Fibroblast of upper back skin (primary cell): ENCODE measurements at places on chromosomes 12 and 14.

GRCh38 chr12:72082986-72083820 is 144.6 kb downstream of the TPH2 start:
- DNase-seq, result no peak

- DNase-seq, result peak; percentile 50
These were observed 31.2 kb downstream of the TAS2R7 start for GRCh38 chr12:10771132-10771733.

DNA sequence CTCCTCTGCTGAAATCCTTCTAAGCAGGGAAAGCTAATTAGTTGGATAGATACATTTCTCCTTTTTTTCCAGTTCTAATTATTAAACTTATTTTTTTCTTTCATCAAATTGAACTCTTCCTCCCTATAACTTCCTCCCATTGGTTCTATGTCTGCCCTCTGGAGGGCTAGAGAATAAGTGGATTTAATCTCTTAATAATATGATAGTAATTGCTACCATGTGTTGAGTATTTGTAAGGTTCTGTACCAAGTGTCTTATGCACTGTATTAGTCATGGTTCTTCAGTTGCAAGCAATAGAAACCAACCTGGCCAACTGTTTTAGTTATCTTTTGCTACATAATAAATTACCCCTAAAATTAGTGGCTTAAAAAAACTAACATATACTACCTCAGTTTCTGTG is 190.5 kb upstream of the PLXNC1 start:
- DNase-seq, result peak; percentile 47

DNA sequence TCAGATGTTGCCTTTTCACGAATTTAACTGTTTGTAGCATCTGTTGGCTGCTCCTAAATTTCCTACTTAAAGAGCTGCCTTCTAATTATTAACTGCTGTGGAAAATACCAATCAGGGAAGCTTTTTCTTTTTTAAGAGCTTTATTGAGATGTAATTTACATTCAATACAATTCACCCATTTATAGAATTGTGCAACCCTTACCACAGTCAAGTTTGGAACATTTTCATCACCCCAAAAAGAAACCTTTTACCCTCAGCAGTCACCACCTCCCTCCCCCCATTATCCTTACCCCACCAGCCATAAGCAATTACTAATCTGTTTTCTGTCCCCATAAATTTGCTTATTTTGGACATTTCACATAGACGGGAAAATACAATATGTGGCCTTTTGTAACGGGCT is 1.4 kb downstream of the PCNX4 start:
- no peak for DNase-seq

DNA sequence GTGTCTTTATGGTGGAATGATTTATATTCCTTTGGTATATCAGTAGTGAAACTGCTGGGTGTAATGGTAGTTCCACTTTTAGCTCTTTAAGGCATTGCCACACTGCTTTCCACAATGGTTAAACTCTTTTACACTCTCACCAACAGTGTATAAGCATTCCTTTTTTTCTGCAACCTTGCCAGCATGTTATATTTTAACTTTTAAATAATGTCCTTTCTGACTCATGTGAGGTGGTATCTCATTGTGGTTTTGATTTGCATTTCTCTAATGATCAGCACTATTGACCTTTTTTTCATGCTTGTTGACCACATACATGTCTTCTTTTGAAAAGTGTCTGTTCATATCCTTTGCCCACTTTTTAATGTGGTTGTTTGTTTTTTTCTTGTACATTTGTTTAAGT is 142.5 kb downstream of the MSRB3 start:
- DNase-seq, result peak; percentile 24

GRCh38 chr14:73381380-73382013 is 76.8 kb downstream of the NUMB start:
- no peak for DNase-seq

GRCh38 chr12:57429473-57430111 is 1.3 kb downstream of the R3HDM2 start:
- DNase-seq, result no peak

DNA sequence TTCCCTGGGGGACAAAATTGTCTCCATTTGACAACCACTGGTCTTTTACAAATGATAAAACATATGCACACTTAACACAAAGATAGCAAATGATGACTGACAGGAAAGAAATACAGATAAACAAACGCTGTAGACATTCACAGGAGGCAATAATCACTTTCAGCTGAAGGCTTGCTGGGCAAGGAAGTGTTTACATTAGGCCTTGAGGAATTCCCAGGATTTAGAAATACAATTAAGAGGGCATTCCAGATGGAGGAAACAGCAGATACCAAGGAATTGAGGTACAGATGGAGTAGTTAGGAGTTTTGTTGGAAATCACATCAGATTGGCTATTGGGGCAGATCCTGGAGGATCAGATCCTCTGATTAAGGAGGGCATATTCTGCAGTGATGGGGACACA is 93.9 kb downstream of the DYRK2 start:
- peak; percentile 72 for DNase-seq

DNA sequence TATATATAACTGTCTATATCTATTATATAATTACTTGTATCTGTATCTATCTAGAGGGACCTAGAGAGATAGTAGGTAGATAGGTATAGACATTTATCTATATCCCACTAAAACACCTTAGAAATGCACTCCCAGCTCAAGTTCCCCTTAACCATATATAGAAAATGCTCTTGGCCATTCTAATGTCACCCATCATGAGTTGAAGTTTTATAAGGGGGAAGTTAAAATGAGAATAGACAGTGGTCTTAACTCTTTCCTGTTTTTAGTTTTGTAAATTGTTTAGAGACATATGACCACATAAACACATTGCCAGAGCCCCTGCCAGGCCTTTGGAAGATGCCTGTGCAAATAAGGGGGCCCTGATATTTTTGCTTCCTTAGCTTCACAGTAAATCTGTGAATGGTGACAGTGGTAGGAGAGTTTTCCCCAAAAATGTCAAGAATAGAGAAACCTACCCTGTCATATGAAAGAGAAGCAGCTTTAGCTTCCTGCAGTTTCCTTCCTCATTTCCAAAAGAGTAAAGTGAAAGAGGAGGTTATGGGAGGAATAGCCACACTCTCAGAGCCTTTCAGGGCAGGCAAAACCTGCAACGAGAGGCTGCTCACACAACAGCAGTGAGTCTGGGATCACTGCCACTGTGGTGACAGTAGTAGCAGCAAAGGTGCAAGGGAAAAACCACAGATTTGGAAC is 45.5 kb downstream of the MGST1 start:
- DNase-seq, result no peak

DNA sequence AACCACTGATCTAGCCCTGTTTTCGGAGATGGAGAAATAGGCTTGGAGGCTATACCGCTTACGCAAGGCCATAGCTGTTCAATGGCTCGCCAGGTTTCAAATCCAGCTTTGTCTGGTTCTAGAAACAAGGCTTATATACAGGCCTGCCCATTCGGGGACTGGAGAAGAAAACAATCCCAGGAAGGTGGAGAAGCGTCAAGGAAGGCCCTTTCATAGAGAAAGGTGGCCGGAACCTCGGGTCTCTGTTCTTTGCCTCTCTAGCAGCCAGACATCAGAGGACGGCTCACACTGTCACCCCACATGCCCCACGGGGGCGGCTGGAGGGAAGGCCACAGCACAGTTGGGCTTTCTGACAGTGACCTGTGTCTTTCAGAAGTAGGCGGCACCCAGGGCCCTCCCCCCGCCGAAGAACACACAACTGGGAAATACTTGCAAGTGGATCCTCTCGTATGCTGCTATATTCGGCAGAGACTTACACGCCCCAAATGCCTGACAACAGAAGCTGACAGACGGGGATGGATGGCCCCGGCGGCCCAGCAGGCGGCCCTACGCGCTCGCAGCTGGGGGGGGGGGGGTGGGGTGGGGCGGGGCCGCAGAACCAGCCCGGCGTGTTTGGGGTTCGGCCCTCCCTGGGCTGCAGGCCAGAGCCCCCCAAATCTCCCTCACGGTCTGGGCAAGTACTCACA is 4.5 kb upstream of the SETD1B start:
- peak; percentile 88 for DNase-seq

GRCh38 chr12:132476421-132476820 is 13.5 kb upstream of the FBRSL1 start:
- DNase-seq, result no peak

DNA sequence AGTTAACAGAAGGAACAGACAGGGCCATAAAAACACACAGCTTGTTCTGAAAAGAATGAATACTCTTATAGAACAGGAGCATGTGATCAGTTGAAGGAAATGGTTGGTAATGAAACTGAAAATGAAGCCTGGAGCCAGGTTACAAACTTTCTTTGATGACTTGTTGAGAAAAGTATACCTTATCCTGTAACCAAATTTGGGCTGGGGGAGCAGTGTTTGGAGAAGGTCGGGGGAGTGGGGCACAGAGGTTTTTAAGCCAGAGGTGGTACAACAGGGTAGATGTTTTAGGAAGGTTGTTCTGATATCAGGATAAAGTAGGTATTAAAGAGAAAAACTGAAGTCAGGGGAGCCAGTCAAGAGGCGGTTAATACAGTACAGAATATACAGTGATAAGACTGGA is 8.2 kb downstream of the GOLT1B start:
- no peak for DNase-seq

DNA sequence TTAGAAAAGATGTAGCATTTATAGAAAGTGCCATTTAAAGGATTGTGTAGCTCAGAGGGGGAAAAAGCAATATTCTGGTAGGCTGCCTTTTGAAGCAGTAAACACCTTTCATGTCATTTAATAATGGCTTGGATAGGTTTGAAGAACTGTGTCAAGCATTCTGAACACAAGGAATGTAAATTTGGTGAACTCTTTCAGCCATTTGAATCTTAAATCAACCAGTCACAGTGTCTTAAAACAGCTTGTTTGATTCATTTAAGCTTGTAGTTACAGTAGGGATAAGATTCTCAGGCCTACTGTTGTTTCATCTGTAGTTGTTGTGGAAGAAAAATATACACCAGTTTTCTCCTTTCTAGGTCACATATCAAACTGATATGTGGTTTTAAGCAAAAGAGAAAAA is 299.4 kb upstream of the NOVA1 start:
- DNase-seq, result no peak

DNA sequence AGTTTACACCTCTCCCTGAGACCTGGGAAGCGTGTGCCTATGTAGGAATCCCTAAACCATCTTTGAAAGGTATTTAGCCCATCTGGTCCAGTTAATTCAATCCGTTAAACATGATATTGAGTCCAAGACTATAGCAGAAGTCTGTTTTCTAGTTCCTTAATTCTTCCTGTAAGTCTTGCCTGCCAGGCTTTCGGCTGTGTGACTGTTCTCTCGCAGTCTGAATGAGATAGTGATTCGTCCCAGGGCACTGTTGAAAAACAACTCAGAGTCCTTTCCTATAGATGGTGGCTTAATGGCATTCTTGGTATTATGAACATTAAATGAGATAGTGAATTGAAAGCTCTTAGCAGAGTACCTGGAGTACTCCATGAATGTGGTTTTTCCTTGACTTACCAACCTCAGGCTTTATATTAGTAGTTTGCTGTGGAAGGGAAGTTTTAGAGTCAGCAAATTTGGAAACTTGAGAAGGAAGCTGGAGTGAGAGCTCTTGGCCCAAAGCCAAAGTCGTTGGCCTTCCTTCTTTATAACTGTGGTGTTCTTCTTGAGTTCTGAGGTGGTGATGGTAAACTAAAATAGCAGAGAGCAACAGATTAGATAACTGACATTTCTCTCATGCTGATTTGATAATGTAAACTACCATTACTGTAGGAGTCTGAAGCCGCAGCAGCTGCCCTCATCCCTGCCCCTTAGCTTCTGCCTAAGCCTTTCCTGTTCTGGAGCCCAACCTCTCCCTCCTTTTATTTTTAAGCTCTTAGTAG is 76.5 kb downstream of the TGFB3 start:
- peak; percentile 45 for DNase-seq

DNA sequence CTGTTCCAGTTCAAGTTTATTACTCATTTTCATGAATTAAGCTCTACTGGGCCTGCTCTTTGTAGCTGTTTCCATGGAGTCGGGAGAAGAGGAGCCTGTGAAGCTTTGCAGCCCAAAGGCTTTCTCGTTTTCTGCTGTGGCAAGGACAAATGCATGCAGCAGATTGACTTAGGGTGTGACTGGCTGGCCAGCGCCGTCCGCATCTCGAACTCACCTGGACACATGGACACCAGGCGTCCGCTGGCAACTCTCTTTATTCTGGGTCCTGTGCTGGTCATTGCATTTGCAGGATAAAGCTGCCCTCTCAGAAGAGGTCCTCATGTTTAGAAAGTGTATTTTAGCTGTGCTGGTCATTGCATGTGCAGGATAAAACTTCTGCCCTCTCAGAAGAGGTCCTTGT is 350.4 kb downstream of the TMEM121 start:
- no peak for DNase-seq

GRCh38 chr12:132719954-132720324 is 9.3 kb downstream of the PGAM5 start:
- no peak for DNase-seq

DNA sequence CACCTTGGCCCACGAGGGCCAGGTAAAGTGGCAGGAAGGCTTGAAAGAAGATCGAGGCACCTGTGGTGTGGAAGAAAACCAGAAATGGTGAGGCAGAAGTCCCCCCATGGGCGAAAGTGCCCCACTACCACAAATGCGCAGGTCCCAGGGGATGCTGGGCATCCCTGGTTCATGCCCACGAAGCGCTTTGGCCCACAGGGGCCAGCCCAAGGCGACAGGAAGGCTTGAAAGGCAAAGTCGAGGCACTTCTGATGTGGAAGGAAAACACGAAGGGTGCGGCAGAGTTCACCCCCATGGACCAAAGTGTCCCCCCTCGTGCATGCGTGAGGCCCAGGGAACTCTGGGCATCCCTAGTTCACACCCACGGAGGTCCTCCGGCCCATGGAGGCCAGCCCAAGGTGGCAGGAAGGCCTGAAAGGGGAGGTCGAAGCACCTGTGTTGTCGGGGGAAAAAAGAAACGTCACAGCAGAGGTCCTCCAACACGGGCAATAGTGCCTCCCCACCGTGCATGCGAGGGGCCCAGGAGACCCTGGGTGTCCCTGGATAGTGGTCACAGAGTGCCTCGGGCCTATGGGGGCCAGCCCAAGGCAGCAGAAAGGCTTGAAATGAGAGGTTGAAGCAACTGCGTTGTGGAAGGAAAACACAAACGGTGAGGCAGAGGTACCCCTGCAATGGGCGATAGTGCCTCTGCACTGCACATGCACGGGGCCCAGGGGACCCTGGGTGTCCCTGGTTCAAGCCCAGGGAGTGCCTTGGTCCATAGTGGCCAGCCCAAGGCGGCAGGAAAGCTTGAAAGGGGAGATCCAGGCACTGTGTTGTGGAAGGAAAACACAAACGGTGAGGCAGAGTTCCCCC is 373.9 kb downstream of the ALG10 start:
- DNase-seq, result no peak

GRCh38 chr14:36655571-36655962 is 6.1 kb upstream of the PAX9 start:
- no peak for DNase-seq

DNA sequence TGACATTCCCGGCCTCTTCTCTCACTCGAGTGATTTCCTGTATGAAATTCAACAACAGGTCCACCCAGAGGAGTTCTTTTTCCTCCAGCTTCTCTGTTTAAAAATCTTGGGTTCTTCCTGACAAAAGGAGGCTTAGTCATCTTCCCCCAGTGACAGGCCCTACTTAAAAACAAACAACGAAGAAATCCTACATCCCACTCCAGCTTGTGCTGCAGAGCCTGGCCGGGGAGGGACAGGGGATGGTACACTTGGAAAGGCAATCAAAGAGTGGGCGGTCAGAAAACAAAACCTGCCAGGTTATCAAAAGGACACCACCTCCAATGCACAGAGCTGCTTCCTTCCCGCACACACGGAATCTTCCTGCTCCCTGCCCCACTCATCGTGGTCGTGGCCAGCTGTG is 101.3 kb downstream of the CACNA1C start:
- DNase-seq, result peak; percentile 51
